ENCODE measurements at places on chromosomes 6 and 20.

- no peak for DNase-seq
Observed at GRCh38 chr6:44976677-44977641, 351.2 kb upstream of the RUNX2 start.

DNA sequence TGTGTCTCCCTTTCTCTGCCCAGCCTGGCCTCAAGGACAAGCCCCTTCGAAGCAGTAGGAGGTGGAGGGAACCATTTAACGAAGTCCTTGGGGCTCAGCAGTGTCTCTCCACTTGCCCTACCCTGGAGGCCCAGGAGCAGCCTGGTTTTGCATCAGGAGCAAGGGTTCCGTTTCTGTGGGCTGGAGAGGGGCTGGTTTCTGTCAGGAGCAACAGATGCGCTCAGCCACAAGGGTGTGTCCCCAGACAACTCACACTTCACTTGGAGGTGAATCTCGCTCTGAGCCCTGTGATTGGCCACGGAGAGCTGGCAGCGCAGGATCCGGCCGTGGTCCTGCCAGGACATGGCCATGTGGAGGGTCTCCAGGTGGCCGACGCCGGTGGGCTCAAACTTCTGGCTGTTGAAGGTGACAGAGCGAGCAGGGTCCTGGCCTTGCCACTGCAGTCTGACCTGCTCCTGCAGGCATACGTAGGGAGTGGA is 6.9 kb downstream of the SIGLEC1 start:
- DNase-seq: no peak

- DNase-seq: no peak
Observed at GRCh38 chr6:139081471-139081870, 52.9 kb downstream of the ABRACL start.

DNA sequence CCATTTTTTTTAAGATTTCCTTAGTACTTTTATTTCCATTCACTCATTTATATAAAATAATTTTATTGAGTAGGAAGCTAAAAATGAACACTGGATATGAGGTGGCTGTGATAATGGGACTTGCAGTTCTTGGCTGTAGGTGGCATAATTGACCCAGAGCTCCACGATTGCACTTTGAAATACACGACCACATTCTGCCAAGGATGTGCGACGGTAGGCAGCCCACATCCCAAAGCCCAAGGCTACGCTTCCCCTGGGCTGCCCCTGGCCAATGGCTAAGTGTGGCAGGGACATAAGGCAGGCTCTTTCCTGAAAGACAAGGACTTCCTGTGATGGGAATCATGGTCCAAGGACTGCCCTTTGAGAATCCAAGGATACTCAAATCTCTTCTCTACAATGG is 43.7 kb upstream of the ADTRP start:
- no peak for DNase-seq

GRCh38 chr6:5308066-5308465 is 46.8 kb downstream of the FARS2 start:
- no peak for DNase-seq

GRCh38 chr20:25277941-25278521 is 30.1 kb downstream of the PYGB start:
- peak; percentile 0 for DNase-seq

- no peak for DNase-seq
Observed at GRCh38 chr6:8536122-8536521, 100.8 kb upstream of the SLC35B3 start.

- peak; percentile 22 for DNase-seq
Observed at GRCh38 chr20:32672982-32673851, 524 bp downstream of the C20orf203 start.

DNA sequence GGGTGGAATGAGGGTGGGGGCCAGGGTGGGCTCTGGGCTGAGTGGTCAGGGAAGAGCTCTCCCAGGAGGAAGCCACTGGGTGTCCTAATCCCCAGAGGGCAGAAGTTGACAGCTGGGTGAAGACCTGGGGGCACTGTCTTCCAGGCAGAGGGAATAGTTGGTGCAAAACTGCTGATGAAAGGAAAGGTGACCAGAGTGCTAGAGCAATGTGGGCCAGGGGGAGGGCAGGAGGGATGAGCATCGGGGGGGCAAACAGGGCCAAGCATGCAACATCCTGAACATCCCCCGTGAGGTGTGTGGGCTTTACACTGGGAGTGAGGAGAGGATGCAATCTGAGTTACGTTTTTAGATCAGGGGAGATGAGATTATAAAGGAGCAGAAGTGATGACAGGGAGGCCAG is 97.8 kb downstream of the NOL4L start:
- no peak for DNase-seq

DNA sequence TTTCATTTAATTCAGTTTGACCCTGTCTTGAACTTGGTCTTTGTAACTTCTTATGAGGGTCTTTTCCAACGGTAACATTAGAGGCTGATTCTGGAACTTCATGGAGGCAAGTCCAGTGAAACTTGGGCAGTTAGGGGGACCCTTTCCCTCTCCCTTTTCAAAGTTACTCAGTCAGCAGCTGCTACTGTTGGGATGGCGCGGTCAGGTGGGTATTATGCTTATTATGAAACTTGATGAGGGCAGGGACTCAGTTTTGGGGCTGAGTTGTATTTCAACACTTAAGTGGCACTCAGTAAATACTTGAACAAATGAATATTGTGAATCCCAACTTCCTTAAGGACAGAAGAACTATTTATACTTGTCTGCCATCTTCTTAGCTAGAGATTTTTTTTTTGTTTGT is 20.8 kb downstream of the TOP1 start:
- no peak for DNase-seq

- no peak for DNase-seq
Observed at GRCh38 chr20:3846378-3846739, 275 bp upstream of the MAVS start.

DNA sequence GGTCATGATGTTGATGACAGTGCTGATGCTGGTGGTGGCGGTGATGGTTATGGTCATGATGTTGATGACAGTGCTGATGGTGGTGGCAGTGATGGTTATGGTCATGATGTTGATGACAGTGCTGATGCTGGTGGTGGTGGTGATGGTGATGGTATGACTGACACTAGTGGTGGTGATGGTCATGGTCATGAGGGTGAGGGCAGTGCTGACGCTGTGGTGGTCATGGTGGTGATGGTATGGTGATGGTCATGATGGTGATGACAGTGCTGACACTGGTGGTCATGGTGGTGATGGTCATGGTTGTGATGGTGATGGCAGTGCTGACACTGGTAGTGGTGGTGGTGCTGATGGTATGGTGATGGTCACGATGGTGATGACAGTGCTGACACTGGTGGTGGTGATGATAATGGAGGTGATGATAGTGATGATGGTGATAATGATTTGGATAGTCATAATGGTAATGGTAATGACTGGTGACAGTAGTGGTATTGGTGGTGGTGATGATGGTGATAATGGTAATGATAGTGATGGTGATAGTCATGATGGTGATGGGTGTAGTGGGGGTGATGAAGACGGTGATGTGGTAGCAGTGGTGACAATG is 206.2 kb downstream of the CDH4 start:
- DNase-seq: no peak

DNA sequence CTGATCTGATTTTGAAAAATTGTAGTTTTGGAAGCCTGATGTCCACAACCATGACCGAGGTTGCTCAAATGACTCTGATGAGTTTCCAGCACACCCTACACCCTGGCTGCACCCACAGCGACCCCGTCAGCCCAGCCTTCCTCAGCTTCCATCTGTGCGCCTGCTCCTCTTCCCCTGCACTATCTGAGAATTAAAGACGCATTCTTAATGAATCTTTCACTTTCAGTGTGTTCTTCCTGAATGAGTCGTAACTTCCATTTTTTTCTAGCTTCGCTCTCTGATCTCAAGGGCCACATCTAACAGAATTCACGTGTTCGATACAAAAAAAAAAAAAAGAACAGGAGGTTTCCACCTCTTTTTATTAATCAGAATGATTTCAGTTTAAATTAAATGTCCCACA is 21.3 kb upstream of the RREB1 start:
- DNase-seq: peak; percentile 62

- no peak for DNase-seq
Observed at GRCh38 chr6:163298079-163298830, 116.3 kb upstream of the QKI start.

DNA sequence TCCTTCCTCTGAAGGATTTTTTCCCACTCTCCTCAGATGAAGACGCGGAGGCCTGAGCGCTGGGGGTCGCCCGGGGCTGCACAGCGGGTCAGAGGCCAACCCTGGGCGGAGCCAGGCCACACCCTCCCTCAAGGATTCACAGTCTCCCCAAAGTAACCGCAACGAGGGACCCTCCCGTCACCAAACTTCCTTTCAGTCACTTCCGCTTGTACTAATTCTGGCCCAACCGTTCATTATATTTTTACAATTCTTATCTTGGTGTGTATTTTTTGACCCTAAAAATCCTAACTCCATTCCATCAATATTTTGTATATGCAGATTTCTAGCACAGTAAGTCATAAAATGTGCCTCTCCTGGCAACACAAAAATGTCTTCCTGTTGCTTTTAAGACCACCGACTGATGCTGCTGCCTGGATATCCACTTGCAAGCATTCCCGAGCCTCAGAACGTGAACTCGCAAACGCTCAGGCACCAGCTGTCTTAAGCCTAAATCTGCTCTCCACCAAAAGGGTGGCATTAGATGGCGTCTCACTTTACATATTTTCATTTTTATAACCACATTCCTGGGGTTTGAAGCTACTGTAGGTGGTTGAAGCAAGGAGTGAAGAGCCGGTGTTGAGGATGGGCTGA is 128.0 kb downstream of the DLL1 start:
- no peak for DNase-seq

GRCh38 chr6:15961635-15962448 is 167.0 kb upstream of the MYLIP start:
- no peak for DNase-seq

GRCh38 chr6:71333050-71333449 is 44.4 kb downstream of the OGFRL1 start:
- no peak for DNase-seq

DNA sequence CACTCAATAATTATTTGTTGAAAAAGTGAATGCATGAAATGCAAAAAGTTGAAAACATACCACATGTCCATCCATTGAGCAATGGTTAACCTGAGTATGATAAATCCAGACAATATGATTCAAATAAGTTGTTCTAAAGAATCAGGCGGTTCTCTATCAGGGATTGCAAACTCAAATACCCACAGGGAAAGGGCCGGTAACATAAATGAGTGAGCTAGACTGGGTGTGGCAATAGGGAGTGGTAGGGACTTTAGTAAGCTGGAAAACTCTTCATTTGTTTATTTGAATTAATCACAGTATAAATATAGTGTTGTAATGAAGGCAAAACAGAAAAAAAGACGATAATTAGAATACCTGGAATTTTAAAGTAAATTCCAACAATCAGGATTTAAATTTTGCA is 106.3 kb downstream of the BCAS1 start:
- DNase-seq: no peak

DNA sequence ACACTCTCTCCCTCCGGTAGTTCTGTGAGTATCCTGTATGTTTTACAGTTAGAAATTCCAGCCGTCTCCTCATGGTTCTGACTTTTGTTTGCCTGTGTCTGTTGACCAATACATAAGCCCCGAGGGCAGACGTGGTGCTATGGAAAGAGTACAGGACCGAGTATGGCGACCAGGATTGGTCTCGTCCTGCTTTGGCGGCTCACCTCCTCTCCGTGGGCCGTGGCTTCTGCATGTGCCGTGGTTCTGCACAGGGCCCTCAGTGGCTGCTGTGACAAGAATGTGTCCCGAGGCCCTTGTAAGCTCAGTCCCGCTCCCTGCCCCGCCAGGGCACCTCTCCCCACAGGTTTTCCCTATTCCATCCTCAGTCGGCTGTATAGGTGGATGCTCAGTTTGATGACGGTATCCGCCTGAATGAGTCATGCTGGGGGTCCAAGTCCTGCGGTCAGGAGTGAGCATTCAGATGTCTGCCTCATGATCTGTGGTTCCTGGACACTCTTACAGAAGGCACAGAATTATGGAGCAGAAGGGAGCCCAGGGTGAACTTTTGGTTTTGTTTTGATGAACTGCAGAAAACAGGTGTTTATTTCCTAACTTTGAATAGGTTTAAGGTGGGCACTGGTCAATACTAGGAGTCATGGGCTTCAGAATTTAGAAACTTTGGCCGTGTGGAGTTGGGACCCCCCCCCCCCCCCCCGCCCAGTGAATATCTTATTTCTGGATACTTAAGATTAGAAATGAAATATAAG is 1.2 kb downstream of the ARFGAP1 start:
- DNase-seq: no peak

DNA sequence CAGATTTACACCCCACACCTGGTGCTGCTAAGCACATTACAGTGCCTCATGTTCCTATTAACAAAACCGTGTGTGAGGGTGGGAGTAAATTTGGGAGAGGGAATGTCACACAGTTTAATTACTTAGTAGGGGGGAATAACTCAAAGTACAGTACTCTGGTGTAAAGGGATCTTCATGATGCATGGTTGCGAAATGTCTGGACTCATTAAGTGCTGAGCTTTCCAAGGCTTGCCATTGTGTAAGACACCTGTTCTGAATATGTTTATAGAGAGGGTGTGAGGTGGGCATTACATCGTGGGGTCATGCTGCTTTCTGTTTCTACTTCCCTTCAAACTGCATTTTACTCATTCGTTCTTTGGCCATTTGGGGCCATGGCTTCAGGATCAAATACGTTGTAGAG is 181.2 kb downstream of the ADGRG6 start:
- DNase-seq: no peak

- DNase-seq: no peak
Observed at GRCh38 chr6:105695461-105695860, 292.6 kb upstream of the PREP start.

DNA sequence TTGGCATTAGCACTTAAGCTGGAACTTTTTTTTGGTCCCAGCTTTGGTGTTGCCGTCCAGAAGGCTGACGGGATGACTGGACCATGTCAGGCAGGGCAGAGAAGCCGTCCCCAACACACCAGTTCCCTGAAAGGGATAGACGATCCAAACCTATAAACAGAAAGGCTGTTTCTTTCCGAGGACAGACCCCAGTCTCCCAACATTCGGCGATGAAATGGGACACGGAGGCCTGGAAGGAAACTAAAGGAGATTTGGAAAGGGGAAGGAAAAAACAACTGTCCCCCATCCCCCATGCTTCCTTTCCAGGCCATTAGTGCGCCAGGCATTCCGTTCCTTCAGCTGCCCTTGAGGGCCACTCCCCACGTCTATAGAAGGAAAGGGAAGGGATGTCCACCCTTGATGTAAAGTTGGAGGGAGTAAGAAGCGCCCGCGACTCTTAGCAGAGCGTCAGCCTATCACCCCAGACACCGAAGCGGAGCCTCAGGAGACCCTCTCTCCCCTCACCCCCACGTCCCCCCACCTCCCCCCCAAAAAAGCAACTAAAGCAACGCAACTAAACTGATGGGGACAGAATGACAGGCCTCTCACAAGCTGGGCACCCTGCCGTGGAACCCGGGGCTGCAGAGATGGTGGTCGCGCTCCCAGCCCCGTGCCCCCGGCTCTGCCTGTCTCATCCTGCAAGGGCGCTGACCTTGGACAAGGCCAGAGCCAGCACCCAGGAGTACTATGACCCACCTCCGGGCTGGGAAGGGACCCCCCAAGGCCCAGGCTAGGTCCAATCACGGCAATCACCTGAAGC is 638 bp downstream of the BLCAP start:
- DNase-seq: no peak

- DNase-seq: no peak
Observed at GRCh38 chr6:2731281-2731909, 19.3 kb downstream of the MYLK4 start.

GRCh38 chr6:42404484-42404883 is 47.2 kb downstream of the TRERF1 start:
- peak; percentile 61 for DNase-seq
